ENCODE measurements at places on chromosomes 5 and 9. TPM values are rescaled to one million over a fixed set of nuclear protein-coding genes. Genes with fewer than 3 reads are reported as not detected.

DNA sequence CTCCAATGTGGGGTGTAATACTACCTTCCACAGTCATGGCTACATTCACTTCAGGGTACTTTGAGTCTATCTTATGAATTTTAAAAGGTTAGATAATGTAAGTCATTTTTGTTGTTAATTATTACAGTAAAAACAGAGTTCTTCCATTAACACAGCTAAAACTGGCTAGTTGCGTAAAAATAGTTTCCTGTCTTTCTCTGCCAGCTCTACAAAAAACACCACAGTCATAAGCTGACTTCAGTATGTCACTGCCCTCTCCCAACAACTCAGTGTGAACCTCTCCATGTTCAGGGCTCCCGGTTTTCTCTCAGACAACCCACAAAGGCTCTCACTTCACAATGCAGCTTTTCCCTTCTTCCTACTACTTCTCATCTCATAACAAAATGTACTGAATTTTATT, 84.8 kb upstream of the ITGA1 start:
- no peak for DNase-seq

PRDM9 gene
- not detected for total RNA-seq

SPINK13 gene
- total RNA-seq: not detected

ZBTB26 gene
- 4.9 TPM for total RNA-seq

DPP7 gene
- 49.1 TPM for total RNA-seq

- DNase-seq: peak; percentile 39
Measured at GRCh38 chr5:143016777-143017516, 246.8 kb downstream of the ARHGAP26 start.

GLRA1 gene
- total RNA-seq: not detected

DNA sequence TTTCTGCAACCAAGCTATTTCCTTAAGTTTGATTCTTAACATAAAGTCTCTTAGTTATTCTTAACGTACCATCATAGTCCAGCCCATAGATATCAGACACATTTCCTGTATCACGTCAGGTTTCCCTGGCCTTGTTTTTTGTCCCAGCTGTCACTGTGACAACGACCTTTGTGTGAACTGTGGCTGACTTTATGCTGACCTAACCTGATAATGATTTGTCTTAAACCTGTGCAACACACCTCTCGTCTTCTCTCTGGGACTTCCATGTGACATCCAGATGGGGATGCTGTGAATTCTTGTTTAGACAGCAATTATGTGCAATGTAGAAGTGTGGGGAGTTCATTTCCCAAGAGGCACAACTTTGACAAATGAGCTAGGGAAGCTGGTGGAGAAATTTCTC, 662.8 kb downstream of the PTPRD start:
- DNase-seq: no peak

- peak; percentile 46 for DNase-seq
Measured at GRCh38 chr5:135887447-135887864, 8.2 kb downstream of the IL9 start.

DNA sequence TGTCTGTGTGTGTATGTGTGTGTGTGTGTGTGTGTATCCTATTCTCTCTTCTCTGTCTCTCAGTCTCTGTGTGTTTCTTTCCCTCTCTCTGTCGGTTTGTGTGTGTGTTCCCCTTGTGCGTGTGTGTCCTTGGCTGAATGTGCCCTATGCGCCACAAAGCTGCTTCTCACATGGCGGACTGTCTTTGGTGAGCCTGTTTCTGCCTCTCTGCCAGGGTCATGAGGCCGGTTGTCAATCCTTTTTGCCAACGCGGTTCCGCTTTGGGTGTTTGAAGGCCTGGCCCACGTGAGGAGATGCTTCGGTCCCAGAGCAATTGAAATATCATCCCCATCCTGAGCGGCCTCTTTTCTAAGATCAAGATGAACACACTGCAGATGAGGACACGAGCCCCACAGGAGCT, 476.0 kb downstream of the SPATA31A7 start:
- DNase-seq: no peak

- no peak for DNase-seq
Measured at GRCh38 chr9:37004424-37004935, 29.6 kb downstream of the PAX5 start.

GRCh38 chr5:134257176-134257575, 31.3 kb upstream of the PPP2CA start:
- no peak for DNase-seq

DNA sequence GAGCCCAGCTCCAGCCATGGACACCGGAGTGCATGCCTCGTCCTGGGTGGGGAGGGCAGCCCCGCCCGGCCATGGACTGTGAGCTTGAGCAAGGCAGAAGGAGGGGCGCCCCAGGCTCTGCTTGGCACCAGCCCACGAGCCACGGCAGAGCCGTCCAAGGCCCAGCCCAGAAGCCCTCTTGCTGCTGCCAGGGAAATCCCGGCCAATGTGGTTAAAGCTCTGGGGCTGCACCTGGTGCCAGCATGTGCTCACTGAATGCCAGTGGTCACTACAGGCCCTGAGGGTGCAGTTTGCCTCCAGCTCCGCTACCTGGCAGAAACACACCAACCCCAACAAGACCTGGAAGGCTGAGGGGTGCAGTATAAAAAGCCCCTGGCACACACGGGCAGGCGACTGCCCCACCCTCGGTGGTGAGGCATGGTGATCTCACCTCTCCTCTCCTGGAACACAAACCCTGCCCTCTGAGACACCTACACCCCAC, 11.8 kb downstream of the BRD3 start:
- peak; percentile 53 for DNase-seq

SVEP1 gene
- 6.7 TPM for total RNA-seq

DNA sequence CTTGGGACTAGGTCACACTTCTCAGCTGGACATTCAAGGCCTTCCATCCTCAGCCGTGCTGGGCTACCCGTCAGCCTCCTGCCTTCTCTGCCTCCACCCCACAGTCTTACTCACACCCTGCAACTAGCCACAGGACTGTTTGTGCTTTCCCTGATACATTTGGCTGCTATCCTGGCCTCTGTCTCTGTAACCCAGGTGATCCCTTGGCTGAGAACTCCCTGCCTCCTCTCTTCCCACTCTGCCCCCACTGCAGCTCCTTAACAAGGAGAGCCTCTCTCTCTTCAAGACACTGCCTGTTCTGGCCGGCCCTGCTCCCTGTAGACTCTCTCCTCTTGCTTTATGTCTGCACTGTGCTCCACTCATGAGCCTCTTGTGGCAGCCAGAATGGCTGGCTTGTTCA, 120.6 kb downstream of the MSX2 start:
- DNase-seq: no peak

Data from HFFc6 (cell line).